ENCODE measurements at places on chromosomes 16 and 17.

DNA sequence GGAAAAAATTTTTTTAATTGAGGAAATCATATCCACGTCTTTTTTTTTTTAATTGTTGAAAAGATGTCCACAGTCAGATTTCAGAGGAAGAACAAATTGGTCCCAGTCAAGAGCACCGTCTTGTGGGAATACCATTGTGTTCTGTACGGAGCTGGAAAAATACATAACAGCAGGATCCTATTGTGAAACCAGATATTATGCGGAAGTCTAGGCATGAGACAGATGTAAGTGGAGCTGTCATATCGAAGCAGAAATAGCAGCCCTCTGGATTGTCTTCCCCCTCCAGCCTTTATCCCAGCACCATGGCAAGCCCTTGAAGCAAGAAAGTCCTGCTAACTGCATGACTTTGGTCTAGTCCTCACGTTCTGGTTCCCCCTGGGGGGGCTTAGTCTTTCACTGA lies 391.6 kb upstream of the ASIC2 start:
- DNase-seq: no peak

GRCh38 chr17:32299580-32300164 lies 34.0 kb downstream of the RHBDL3 start:
- DNase-seq: no peak

DNA sequence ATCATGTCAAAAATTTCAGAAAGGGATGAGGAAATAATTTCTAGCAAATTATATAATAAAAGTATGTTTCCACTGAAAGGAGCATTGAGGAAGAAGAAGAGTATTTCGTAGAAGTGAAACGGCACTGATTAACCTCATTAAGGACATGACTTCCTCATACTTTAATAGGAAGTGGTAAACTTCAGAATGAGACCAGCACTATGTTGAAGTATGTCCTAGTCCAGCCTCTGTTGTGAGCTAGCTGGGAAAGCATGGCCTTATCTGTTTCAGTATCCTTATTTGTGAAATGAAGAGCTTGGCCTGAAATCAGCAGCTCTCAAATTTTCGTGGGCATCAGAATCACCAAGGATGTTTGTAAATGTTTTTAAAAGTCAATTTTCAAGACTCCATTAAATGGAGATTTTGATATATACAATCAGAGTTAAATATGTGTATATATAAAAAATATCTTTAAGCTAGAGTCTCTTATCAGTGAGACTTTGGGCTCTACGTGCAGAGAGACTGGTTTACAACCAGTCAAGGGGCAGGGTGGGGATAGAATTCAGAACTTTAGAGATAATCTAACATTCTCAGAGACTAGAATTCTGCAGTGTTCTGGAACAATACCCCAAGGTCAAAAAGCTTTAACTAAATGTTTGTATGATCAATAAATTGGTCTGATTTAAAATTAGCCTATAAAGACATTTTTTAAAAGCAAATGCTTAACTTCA lies 365.4 kb downstream of the CDH13 start:
- DNase-seq: no peak

DNA sequence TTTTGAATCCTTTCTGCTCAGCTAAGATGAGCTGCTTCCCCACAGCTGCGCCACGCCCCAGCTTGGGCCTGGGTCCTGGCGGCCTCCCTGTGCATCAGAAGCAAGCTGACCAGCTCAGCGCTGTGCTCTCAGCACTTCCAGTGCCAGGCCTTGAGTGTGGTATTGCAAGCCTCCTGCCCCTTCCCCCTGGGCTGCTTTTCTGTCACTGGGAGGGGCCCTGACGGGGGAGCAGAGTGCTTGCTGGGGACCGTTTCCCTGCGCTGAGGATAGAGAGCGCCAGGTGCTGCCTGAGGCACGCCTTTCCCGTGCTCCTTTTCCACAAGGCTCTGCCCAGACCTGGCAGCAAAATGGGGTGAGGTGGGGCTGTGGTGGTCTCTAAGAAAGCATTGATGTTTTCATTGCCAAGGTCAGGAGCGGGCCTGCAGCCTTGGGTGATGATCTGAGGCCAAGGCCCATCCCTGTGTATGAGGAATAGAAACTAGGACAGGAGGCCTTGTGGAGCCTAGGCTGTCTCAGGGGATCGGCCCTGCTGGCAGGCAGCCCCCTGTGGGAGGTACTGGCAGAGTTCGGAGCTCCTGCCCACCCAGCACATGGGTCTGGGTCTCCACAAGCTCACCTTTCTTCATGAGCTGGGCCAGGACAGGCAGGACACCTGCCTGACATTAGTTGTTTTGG lies 29.7 kb downstream of the POLR3E start:
- DNase-seq: no peak

DNA sequence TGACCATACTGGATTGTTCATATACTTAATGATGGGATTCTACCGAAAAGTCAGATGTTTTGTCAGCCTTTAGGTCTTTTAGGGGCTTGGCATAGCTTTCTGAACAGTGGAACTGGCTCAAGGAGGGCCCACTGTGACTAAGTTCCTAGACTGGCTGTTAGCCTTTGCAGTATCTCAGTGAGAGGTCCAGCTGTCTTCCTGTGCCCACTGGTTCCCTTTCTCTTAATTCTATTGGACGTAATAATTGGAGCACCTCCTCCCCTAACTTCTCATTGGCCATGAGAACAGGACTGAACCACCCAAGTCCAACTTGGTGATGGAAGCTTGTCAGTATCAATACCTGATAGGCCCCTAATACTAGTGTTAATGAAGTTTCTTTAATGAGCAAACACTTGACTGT lies 13.5 kb downstream of the KPNA2 start:
- DNase-seq: no peak

- DNase-seq: peak; percentile 69
Measured at GRCh38 chr17:75077496-75078283, 10.1 kb upstream of the SLC16A5 start.

- DNase-seq: no peak
Measured at GRCh38 chr16:368388-369158, 1.8 kb downstream of the MRPL28 start.

- DNase-seq: peak; percentile 58
Measured at GRCh38 chr16:29877266-29877961, 14.4 kb upstream of the CDIPT start.

DNA sequence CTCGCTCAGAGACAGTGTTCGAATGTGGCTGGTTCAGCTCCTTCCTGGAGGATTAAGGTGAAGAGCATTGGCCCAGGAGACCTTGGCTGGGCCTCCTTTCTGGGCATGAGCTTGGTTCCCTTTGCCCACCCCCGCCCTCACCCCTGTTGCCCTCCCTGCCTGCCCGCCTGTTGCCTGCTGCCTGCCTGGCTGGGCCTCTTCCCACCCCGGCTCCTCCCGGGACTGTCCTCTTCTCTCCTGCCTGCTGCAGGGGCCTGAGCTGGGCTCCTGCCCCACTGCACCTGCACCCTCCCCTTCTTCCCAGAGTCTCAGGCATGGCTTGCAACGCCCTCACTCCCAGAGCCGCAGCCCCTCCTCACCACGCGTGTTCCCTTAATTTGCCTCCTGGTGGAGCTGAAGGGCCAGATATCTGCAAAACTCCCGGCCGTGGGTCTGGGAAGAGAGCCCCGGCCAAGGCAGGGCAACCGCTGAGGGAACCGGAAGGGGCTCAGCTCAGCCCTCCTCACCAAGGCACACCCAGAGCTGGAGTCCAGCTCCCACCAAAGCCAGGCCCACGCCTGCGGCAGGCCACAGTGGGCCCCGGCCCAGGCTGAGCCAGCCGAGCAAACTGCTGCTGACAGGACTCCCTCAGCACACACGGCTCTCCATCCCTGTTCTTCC lies 31.2 kb downstream of the MNT start:
- no peak for DNase-seq

DNA sequence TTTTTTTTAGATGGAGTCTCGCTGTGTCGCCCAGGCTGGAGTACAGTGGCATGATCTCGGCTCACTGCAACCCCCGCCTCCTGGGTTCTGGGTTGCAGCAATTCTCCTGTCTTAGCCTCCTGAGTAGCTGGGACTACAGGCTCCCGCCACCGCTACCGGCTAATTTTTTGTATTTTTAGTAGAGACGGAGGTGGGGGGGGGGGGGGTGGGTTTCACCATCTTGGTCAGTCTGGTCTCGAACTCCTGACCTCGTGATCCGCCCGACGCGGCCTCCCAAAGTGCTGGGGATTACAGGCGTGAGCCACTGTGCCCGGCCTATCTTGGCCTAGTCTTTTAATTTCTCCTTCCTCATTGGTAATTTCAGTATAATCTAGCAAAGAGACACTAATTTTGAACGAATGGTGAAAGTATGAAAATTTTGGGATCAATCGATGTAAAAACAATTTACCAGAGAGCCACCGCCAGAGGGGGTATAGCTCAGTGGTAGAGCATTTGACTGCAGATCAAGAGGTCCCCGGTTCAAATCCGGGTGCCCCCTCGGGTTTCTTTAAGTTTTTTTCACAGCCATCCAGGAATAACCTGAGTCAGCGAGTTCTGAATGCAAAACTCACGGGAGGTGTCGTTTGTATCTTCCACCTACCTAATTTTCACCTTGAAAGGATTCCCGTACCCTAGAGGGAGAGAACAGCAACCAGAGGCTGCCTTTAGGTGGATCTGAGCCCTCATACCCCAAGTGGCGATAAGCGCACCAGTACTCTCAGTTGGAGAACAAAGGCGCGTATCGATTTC lies 2.5 kb upstream of the LASP1 start:
- peak; percentile 74 for DNase-seq

GRCh38 chr17:82376042-82376730 lies 4.6 kb downstream of the UTS2R start:
- DNase-seq: no peak

GRCh38 chr16:4648917-4649316 lies 24.3 kb downstream of the MGRN1 start:
- no peak for DNase-seq

GRCh38 chr17:38341035-38341721 lies 2.6 kb downstream of the GPR179 start:
- DNase-seq: no peak

DNA sequence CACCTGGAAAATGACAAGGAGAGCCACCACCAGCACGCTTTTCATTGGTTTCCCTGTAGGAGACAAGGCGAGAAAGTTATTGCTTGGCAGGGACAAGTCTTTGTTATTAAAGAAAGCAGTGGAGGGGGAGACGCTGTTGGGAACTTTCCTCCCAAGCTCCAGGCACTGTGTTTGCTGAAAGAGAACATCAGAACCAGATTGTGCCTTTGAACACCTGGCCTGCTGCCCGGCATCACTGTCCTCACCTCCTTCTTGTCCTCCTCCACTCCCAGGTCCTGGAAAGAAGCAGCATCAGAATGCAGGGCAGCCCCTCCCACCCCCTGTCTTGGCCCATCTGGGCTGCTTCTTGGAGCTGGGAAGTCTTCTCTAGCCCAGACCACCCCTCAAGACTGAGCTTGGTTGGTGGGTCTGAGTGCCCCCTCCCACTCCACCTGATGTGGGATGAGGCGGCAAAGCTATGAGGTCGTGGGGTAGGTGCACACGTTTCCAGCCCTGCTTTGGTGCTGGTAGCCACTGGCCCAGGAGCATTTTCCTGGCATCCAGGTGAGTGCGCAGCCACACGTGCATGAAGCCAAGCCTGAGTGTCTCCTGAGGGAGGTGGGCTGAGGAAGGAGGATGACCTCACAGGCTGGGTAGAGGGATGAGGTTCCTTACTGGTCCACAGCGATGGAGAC lies 6.2 kb downstream of the CCR7 start:
- no peak for DNase-seq

DNA sequence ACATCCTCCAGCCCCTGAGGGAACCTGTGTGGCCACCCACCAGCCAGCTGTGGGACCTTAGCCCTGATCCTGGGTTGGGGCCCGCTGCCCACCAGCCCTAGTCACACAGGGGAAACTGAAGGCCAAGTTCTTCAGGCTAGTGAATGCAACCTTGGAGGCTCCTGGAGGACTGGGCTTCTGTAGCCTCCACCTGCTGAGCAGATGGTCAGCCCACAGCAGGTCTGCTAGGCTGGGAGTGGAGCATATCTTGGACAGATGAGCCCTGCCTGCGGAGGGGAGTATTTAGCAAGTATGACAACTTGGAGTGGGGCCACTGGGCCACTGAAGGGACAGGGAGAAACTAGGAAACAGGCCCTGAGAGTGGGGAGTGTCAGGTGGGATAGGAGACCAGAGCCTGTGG lies 4.1 kb downstream of the DPEP3 start:
- DNase-seq: no peak

GRCh38 chr16:51763072-51763661 lies 612.1 kb upstream of the SALL1 start:
- DNase-seq: no peak

GRCh38 chr16:11768849-11769248 lies 26.2 kb upstream of the TXNDC11 start:
- no peak for DNase-seq

GRCh38 chr16:27597361-27597760 lies 47.4 kb downstream of the KATNIP start:
- DNase-seq: no peak

- DNase-seq: peak; percentile 52
Measured at GRCh38 chr17:3535253-3535995, 22.2 kb downstream of the TRPV3 start.

- no peak for DNase-seq
Measured at GRCh38 chr17:77316191-77316641, 175.4 kb downstream of the SEC14L1 start.

Data from CD4-positive, alpha-beta T cell treated with Interleukin-17A for 4 hours (primary cell).